Activated T-helper 17 cell treated with anti-CD3 and anti-CD28 coated beads, Interleukin-2, amount 50 U/mL, for 72 hours (primary cell): ENCODE measurements at places on chromosomes 1 and 21. TPM values are rescaled to one million over a fixed set of nuclear protein-coding genes. Genes with fewer than 3 reads are reported as not detected.

DNA sequence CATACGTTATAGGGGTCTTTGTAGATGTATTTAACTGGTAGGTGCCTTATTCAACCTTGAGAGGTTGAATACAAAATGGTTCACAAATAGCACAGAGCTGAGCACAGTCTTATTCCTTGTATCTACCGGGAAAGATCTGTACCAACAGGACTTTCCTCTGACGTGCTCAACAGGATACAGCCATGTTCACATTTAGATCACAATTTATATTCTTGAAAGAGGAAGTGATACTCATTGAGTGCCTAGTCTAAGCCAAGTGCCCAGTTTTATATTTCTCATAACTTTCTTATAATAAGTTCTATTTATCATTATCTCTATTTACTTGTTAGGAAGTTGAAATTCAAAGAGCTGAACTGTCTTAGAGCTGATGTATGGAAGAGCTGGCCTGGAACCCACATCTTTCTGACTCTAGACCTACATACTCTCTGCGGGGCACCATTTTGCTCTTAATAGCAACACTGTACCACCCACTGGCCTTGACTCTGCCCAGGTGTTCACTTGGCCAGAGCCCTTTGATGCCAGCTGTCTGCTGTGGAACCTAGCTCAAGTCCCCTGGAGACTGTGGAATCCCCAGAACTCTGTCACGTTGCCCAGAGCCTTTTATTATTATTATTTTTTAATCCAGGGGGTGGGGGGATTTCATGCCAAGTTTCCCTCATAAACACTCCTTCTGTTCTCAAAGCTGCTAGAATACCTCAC is 156.2 kb downstream of the TPR start:
- ATAC-seq, result no peak

GRCh38 chr1:48222501-48223242 is at the start of gene SLC5A9:
Gene SLC5A9, plus strand, starts transcription at chr1:48222716. Its CDS starts 21 bp downstream, at chr1:48222737.
- ATAC-seq, result no peak

DNA sequence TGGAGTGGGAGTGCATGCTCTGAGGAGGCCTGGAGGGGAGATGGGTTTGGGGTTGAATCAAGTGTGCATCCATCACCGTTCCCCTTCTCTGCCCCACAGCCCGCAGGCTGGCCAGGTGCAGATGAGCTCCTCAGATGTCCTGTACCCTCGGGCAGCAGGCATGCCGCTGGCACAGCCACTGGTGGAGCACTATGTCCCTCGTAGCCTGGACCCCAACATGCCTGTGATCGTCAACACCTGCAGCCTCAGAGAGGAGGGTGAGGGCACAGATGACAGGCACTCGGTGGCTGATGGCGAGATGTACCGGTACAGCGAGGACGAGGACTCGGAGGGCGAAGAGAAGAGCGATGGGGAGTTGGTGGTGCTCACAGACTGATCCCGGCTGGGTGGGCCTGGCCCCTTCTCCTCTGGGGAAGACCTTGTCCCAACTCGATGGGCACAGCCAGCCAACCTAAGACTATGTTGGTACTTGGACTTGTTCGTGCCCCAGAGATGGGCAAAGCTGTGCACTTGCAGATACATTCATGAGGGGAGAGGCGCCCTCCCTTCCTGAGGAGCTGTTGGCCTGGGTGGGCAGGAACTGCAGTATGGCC is 26.0 kb downstream of the ETNK2 start:
- ATAC-seq, result no peak

- ATAC-seq, result peak; percentile 25
Measured at GRCh38 chr1:85090225-85090624, 41.9 kb upstream of the MCOLN3 start.

DNA sequence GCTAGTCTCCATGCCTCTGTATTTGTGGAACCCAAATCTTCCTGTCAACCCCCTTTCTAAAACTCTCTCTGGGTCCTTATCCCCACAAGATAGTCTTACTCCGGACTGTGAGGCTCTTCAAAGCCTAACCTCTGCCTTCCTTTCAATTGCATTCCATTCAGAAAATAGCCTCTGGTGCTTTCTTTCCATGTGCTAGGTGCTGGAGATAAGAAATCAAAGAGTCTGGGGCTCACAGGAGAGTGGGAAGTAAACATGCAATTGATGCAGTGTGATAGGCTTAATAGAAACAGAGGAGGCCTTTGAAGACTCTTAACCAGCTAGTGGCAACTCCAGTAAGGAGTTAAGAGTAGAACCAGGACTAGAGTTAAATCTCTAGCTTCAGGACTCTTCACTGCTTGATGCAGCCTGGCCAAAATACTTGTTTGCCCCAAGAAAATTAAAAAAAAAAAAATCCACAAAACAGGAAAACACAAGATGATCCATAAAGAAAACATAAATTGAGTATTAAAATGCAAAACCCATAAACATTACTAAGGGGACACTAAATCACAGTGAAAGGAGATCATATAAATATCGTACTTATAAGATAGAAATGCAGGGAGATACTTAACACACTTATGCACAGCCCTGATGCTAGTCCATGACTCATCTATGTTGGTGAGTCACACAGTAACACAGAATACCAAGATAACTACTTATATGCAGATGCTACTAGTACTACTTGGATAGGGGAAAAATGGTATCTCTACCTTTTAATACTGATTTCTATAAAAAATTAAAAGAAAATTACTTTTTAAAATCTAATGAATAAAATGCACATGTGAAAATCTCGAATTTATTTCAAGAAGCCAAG is 341.5 kb downstream of the KCNH1 start:
- ATAC-seq, result peak; percentile 65

DNA sequence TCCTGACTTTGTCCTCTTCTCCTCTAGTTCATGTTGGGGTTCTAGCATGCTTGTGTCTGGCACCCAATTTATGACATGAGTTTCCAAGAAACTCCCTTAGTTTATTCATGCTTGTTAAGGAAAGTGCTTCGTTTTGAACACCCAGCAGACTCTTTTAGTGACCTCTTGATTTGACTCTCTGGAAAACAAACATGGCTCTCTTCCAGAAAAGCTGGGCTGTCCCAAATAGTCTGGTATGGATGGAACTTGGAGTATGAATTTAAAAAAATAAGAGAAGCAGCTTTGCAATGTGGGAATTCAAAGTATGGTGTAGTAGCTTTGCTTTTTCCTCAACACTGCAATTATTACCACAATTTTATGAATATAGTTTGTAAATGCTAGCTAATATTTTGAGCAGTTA is 143.4 kb upstream of the C8B start:
- ATAC-seq, result no peak

Gene NECTIN4
- total RNA-seq, result 0.32 TPM

Gene HFM1
- not detected for total RNA-seq

Gene LY9
- total RNA-seq, result 1.9 TPM

Gene UBL4B
- total RNA-seq, result not detected

Gene CYP4B1
- not detected for total RNA-seq
